Activated CD4-positive, alpha-beta T cell treated with anti-CD3 and anti-CD28 coated beads, Interleukin-2, amount 50 U/mL, for 48 hours (primary cell): ENCODE measurements at places on chromosomes 3 and 15.

DNA sequence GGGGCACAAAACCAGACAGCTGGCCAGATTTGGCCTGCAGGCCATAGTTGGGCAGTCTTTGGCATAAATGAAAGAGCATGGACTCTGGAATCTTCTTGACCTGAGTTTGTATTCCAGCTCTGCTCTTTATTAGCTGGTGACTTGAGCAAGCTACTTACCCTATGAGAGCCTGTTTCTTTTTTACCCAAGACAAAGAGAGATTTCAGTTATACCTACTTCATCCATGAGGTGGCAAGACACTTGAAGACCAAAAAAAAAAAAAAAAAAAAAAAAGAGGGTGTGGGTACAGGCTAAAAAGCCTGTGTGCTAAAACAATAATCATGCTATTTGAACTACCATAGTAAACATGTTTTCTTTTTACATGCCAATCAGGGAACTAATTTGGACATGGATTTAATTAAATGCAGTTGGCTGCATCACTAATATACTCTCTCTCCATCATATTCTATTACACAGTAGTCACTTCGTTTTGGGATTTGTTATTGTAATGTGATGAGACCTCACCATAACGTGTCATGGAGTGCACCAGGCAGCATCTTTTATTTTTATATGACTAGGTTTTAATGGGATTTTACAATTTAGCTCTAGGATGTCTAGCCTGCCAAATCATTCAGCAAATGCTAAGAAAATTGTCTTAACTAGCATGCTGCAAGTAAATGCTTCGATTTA is 109.2 kb upstream of the FHIT start:
- DNase-seq = no peak

GRCh38 chr3:171561596-171562323 is 101.6 kb upstream of the TNIK start:
- no peak for DNase-seq

DNA sequence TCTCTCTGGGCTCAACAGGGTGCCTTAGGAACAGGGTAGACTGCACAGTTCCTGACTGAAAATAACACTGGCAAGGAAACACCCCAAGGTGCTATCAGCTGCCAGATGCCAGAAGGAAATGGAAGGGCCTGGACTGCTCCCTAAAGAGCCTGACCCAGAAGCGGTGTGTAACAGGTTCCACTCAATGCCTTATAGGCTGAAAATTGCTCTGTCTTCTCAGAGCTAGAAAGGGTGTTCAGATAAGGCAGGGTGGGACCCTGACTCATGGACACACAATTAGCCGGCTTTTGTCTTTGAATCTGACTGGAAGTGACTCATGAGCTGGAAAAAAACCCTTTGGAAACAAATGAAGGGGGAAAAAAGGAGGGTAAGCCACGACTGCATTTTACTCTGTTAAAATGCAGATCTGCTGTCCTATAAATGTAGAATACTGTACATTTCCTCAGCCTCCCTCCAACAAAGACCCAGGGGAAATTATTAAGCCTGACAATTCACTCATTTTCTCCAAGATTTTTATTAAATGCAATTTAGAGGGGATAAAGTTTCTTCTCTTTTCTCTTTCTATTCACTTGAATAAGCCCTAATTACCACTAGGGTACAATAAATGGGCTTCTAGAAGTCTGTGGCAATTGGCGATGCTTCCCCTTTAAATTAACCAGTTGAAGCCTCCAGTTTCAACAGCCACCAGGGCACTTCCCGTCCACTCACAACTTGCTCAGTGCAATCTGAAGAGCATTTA is 160.2 kb upstream of the TBL1XR1 start:
- DNase-seq = no peak

DNA sequence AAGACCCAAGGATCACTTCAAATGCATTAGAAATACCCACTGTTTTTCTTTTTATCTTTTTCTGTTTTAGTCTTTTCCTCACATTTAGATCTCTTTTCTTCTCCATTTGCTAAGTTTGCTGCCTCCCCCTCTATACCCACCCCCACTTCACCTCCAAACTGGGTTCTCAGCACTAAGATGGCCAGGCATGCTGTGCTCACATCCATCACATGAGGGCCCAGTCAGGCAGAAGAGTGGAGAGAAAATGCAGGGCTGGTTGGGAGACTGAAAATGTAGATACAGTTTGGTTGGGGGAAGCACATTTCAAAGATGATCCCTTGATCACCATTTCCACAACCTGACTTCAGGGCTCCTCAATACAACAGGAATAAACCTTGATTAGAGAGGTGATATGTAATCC is 8.7 kb downstream of the GAP43 start:
- DNase-seq = no peak

- DNase-seq = no peak
Measured at GRCh38 chr3:188557235-188557634, 403.3 kb downstream of the LPP start.

GRCh38 chr15:33089878-33090757 is 104.4 kb downstream of the FMN1 start:
- no peak for DNase-seq
